Esophagus (tissue), 2 donors: ENCODE measurements at places on chromosomes 2 and 18. TPM values are rescaled to one million over a fixed set of nuclear protein-coding genes. Genes with fewer than 3 reads are reported as not detected.

The SCYGR4 gene
- polyA plus RNA-seq = not detected

The POTEE gene
- polyA plus RNA-seq = not detected

The GBX2 gene
- polyA plus RNA-seq = not detected

The SLC16A14 gene
- polyA plus RNA-seq = 2.0 TPM

The MARCO gene
- 0.18 TPM for polyA plus RNA-seq

The ADRA2B gene
- polyA plus RNA-seq = 0.98 TPM

The TMEM247 gene
- not detected for polyA plus RNA-seq

The CHST10 gene
- polyA plus RNA-seq = 1.3 TPM

The HOXD1 gene
- polyA plus RNA-seq = 0.43 TPM

The LAMA1 gene
- 0.27 TPM for polyA plus RNA-seq
